Bladder microvascular endothelial cell (primary cell): ENCODE measurements at places on chromosomes 1 and 21. TPM values are rescaled to one million over a fixed set of nuclear protein-coding genes. Genes with fewer than 3 reads are reported as not detected.

CDKN2C gene
- total RNA-seq: 11.5 and 19.6 TPM in 2 replicates

AMY2A gene
- not detected in 2 replicates for total RNA-seq

PLA2G2E gene
- not detected in 2 replicates for total RNA-seq

NMNAT2 gene
- total RNA-seq: 0.32 and 0.82 TPM in 2 replicates

OLFML3 gene
- 1.6 and 18.5 TPM in 2 replicates for total RNA-seq

PDC gene
- total RNA-seq: not detected in 2 replicates

CDA gene
- total RNA-seq: 0.32 and 1.4 TPM in 2 replicates

MYOG gene
- not detected in 2 replicates for total RNA-seq

TMOD4 gene
- 0.49 TPM in 1 of 2 replicates, not detected in the other for total RNA-seq

TRIM62 gene
- 0.97 and 2.6 TPM in 2 replicates for total RNA-seq

RNU5D-1 gene
- total RNA-seq: not detected in 2 replicates

SPRR5 gene
- not detected in 2 replicates for total RNA-seq

CHRNB2 gene
- total RNA-seq: under 0.01 TPM in 1 of 2 replicates, not detected in the other

KCNJ6 gene
- under 0.01 TPM in 1 of 2 replicates, not detected in the other for total RNA-seq

OR10Z1 gene
- total RNA-seq: not detected in 2 replicates

IL19 gene
- total RNA-seq: not detected in 2 replicates

GJA4 gene
- 2.6 and 130 TPM in 2 replicates for total RNA-seq

DPH2 gene
- 13.8 and 23.9 TPM in 2 replicates for total RNA-seq

TRIM17 gene
- total RNA-seq: not detected in 2 replicates

RTCA gene
- total RNA-seq: 33.8 and 39.9 TPM in 2 replicates

SYCP1 gene
- not detected in 2 replicates for total RNA-seq

GJC2 gene
- total RNA-seq: 0.49 and 4.9 TPM in 2 replicates

PSMG1 gene
- total RNA-seq: 30.0 and 46.8 TPM in 2 replicates

OPRD1 gene
- total RNA-seq: under 0.01 TPM in 1 of 2 replicates, not detected in the other

A3GALT2 gene
- not detected in 2 replicates for total RNA-seq

REN gene
- under 0.01 and 0.19 TPM in 2 replicates for total RNA-seq

CLIC4 gene
- total RNA-seq: 237 and 270 TPM in 2 replicates

MYOC gene
- not detected in 2 replicates for total RNA-seq

RAP1GAP gene
- under 0.01 and 0.31 TPM in 2 replicates for total RNA-seq

INAVA gene
- total RNA-seq: 0.16 TPM in 1 of 2 replicates, not detected in the other

MARK1 gene
- total RNA-seq: 0.32 and 4.3 TPM in 2 replicates

HTR1D gene
- total RNA-seq: 0.49 and 0.69 TPM in 2 replicates

FCRL6 gene
- total RNA-seq: not detected in 2 replicates

AIRE gene
- total RNA-seq: not detected in 2 replicates

UBL4B gene
- not detected in 2 replicates for total RNA-seq

SPRR1B gene
- not detected in 2 replicates for total RNA-seq

PRR9 gene
- total RNA-seq: not detected in 2 replicates

KIRREL1 gene
- 14.1 and 33.3 TPM in 2 replicates for total RNA-seq

ASPM gene
- total RNA-seq: 17.7 and 26.7 TPM in 2 replicates

IL20 gene
- not detected in 2 replicates for total RNA-seq

ANKRD35 gene
- 0.06 and 0.16 TPM in 2 replicates for total RNA-seq

DYNLT5 gene
- total RNA-seq: 2.9 and 3.1 TPM in 2 replicates

KIAA1614 gene
- 3.4 and 3.8 TPM in 2 replicates for total RNA-seq

CA6 gene
- not detected in 2 replicates for total RNA-seq

RHBDL2 gene
- 0.16 and 0.63 TPM in 2 replicates for total RNA-seq

ETS2 gene
- 23.2 and 49.5 TPM in 2 replicates for total RNA-seq
